ENCODE measurements at places on chromosomes 3 and 15.

DNA sequence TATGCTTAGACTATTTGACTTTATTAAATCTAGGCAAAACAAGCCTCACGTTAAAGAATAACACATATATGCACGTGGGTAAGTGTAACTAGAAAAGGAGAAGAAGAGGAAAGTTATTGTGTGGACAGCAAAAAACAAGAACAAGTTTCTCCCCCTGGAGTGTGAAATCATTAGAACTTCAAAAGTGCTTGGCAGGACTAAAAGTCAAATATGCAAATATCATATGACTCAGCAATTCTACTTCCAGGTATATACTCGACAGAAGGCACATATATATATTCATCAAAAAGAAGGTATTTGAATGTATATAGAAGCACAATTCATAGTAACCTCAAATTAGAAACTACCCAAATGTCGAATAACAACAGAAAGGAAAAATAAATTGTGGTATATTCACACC is 68.9 kb upstream of the STXBP5L start:
- no peak for DNase-seq

DNA sequence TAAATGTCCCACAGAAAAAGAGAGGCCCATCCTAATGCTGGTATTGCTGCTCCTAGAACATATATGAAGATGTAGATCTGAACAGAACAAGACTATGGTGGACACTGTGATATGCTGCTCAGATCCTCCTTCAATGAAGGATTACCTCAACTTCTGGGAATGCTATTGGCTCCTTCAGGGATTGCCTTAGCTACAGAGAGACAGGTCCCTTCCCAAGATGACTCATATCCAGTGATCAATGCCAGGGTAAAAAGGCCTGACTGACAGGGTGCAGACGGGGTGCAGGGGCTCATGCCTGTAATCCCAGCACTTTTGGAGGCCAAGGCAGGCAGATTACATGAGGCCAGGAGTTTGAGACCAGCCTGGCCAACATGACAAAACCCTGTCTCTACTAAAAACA is 20.5 kb upstream of the STAG1 start:
- DNase-seq, result no peak

DNA sequence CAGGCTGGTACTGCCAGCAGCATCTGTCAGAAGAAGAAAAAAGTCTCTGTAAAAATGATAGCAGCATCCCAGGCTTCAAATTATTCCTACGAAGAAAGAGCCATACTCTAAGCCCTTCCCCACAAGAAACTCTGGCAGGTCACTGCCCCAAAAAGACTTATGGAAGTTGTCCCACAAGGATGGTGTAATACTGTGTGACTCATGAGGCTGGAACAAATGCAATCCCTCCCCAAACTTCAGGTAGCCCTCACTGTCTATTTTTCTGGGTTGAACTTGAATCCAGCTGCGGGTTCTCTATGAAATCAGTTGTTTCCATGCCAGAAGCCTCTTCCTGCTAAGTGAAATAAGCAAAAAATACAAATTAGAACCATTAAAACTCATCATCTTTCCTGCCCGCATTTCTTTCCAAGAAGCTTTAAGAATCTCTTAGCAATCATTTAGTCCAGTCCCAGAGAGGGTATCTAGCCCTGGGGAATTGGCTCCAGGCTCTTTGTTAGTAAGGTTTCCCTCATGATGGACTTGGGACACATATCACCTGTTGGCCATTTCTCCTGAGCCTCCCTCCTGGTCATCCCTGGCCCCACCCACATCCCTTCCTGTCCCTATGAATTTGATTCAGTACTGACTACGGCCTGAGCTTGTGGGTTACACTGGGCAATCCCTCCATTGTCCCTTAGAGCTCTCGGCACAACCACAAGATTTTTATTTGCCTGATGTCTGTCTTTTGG is 51.7 kb downstream of the FAM174B start:
- no peak for DNase-seq

DNA sequence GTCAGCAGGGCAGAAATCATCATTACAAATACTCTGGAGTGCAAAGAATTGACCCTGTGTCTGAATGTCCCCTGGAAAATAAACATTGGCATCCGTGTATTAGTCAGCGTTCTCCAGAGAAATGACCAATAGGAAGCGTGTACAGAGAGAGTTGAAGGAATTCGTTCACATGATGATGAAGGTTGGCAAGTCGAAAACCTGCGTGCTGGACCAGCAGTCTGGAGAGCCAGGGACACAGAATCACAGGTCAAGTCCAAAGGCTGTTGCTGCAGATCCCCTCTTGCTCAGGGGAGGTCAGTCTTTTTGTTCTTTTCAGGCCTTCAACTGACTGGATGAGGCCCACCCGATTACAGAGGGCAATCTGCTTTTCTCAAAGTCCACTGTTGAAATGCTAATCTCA is 16.6 kb downstream of the GP9 start:
- DNase-seq, result no peak

DNA sequence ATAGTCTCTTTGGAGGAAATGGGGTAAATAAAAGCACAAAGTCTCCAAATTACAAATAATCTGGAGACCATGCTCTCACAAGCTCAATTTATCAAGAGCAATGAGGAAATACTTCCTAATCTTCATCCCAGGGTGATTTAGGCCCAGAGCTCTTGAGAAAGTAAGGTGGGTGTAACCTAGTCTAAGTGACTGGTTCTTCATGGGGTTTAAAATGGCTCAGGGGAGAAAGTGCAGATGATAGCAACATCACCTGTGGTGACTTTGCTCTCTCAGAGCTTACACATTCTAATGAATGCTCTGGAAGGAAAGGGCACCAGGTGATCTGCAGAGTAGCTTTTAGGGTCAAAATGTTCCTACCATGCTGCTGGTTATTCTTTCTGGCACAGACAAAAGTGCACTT is 118.4 kb upstream of the TP63 start:
- DNase-seq, result no peak

Measured in AG09319 (cell line).